AG09319 (cell line): ENCODE measurements at places on chromosomes 7 and 10.

DNA sequence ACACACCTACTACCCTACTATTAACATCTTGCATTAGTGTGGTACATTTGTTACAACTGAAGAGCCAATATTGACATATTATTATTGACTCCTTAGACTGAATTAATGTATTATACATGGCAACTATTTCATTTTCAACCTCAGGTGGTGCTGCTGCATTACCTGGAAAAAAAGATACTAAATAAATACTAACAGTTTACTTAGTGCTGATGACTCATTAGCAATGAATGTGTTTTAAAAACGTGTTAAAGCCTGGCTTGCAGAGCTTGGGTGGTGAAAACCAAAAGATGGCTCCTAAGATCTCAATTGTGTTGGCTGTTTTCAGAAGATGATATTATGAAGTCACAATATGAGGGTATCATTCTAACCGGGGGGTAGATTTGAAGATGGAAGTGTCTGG, 34.8 kb downstream of the CFAP43 start:
- DNase-seq = no peak

GRCh38 chr7:118312966-118313365, 88.5 kb downstream of the ANKRD7 start:
- no peak for DNase-seq

DNA sequence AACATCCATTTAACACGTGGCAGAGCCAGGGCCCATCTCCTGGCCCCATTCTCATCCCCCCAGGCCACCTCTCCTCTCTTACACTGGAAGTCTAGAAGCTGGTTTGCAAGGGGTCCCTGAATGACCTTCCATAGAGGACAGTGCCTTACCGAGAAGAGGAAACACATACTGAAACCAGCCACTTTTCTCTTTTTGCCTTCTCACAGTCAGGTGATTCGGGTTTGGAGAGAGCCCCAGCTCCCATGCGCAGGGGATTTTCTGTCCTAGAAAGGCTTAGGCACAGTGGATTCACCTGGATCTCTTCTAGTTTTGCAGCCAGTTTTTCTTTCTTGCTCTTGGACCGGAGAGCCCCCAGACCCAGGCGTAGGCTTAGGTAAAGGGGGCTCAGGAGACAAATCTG, 334.1 kb upstream of the C7orf33 start:
- no peak for DNase-seq

DNA sequence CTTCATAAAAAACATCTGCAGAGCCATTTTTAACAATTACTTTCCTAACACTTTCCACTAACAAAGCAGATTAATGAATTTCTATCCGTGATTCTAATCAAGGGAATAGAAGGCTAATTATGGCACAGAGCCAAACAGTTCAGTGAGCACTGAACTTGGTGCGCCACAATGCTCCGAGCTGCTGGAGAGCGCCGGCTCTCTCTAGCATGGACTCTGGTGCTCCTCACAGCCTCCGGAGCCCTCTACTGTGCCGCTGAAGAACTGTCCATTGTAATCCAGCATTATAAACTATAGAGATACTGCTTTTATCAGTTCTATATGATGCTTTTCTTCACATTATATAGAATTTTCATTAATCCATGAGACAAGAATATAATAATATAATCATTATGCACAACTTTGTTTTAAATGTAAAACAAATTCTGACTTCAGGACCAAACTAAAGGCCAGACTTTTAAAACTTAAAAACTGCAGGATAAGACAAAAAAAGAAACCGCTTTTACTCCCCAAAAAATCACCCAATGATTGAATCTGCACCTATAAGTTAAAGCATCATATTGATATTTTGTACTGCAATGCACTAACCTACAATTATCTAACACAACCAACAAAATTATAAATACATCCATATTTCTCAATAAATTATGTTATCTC, 123.6 kb downstream of the RNF32 start:
- DNase-seq = peak; percentile 37

DNA sequence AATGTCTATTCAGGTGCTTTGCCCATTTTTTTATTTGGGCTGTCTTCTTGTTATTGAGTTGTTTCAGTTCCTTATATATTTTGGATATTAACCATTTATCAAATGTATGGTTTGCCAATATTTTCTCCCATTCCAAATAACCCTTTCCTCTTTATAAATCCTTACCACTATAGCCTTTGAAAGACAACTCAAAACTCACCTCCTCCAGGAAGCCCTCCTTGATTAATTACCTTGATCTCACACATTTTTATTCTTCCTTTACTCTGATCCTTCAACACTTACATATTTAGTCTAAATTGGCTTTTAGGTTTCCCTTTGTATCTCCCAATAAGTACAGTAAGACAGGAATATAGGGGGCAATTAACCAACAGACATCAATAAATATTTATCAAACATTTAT, 42.9 kb downstream of the NRCAM start:
- no peak for DNase-seq

DNA sequence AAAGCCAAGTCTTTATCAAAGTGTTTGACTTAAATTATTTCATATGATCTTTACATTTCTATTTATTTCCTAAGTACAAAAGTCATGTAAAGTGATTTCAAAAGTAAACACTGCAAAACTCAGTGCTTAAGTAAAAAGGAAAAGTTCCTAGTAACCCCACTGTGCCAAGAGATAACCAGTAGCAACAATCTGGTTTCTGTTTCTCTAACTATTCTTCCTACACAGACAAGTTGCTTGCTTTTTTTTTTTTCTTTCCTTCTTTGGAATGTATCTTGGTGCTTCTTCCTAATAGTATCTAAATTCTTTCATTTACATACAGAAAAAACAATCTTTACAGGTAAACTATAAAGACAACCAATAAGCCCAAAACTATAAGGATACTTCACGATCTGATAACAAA, 3.1 kb downstream of the JCAD start:
- no peak for DNase-seq

- DNase-seq = no peak
Measured at GRCh38 chr7:45601094-45601493, 26.9 kb downstream of the ADCY1 start.

DNA sequence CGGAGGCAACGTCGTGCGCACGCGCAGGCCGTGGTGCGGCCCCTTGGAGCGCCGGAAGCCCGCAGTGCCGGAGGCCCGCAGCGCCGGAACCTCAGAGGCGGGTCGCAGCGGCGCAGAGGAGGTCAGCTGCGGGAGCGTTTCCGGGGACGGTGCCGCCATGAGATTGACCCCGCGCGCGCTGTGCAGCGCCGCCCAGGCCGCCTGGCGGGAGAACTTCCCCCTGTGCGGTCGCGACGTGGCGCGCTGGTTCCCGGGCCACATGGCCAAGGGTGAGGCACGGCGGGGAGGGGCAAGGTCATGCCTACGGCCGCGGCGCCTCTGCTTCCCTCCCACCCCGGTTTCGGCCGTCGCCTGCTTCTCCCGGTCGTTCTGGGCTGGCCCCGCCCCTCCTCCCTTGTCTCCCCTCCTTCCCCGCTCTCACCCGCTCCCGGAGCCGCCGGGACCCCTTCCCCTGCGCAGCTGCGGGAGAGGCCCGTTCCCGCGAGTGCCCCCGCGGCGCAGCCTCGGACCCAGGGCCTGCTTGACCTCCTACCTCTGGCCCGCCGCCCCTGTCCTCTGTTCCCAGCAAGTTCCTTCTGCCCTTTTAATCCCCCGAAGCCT, at the start of gene MTG1:
TSS of gene MTG1 (plus strand) at position 94 of the 600 bp plus-strand sequence. CDS start at position 158, 64 bp downstream.
- DNase-seq = peak; percentile 73

GRCh38 chr10:98628206-98628605, 181.5 kb upstream of the HPS1 start:
- no peak for DNase-seq

GRCh38 chr7:94666879-94667587, 11.1 kb upstream of the SGCE start:
- DNase-seq = no peak

DNA sequence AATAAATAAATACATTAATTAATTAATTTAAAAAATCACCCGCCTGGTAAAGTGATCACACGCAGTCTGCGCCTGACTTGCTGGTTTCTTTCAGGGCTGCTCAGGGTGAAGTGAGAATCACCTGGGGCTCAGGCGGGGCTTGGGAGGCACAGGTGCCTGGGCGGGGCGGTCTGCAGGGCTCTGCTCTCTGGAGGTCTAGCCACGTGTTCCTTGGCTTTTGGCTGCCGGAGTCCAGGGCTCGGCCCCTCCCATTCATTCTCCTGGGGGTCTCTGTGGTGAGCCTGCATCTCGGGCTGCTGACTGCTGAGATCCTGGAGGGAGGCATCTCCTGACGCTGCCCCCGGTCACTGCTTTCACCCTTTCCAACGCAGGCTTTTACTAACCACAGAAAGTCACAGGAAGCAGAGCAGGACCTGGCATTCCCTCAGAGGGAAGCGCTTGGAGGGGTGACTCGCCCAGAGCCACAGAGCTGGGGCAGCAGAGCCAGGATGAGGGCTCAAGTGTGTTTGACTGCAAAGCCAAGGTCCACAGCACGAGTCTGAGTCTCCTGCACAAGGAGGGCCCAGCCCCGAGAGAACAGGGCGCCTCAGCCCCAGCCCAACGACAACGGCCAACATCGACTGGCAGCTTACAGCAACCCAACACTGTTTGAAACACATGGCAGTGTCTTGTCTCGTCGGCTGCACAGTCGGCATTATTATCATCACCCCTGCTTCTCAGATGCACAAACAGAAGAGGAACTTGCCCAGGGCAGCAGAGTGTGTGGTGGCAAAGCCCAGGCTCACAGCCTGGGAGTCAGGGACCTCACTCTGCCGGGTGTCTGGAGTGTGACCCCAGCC, 22.4 kb upstream of the MNX1 start:
- no peak for DNase-seq

DNA sequence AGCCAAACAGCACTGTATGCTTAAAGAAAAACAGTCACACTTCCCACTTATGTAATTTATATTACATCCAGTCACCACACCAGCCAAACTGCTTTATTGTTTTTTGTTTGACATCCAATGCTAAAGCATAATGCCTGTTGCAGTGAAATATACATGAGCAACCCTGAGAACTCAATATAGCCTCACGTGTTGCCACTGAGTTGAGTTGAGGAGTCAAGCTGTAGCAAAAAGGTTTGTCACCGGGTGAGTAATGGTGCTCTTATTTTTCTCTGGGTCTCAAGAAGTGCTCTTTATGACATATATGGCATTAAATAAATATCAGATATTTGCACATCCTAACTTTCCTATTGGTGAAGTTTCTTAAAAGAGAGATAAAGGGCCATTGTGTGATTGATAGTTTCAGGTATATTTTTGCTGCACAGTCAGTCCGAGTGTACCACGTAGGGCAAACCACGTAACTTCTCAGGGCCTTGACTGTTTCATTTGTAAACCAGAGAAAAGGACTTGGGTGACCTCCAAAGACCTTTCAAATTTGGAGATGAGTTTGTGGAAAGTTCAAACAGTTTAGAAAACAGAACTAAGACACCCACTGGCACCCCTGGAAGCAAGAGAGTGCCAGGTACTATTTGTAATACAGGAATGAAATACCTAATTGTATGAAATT, 168.5 kb downstream of the CFTR start:
- DNase-seq = no peak

GRCh38 chr7:49763791-49764190, 9.6 kb upstream of the VWC2 start:
- DNase-seq = no peak

DNA sequence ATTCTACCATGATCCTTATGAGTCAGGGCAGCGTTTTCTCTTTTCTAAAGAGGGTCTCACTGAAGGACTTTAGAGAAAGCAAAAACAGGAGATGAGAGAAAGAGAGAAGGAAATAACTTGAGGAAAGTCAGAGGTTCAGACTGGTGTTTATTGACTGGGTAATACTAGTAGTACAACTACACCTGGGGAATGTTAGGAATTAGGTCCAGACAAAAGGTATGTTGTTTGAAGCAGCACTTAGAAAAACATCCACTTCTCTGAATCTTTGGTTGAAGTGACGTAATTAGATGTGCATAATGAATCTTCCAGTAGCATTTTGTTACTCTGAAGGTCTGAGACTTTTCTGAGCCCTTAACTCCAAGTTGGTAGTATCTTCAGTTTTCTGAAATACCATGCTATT, 380.3 kb upstream of the LRGUK start:
- DNase-seq = no peak

GRCh38 chr10:76885816-76886215, 751.8 kb downstream of the KCNMA1 start:
- no peak for DNase-seq

- no peak for DNase-seq
Measured at GRCh38 chr10:74983383-74983782, 128.1 kb upstream of the SAMD8 start.

- no peak for DNase-seq
Measured at GRCh38 chr10:119365773-119366599, 158.6 kb downstream of the GRK5 start.

- DNase-seq = no peak
Measured at GRCh38 chr10:120711860-120712259, 139.3 kb upstream of the WDR11 start.

- no peak for DNase-seq
Measured at GRCh38 chr10:33249659-33250345, 84.7 kb downstream of the NRP1 start.

- no peak for DNase-seq
Measured at GRCh38 chr10:130557181-130557845, 421.1 kb downstream of the GLRX3 start.

GRCh38 chr7:105141068-105141467, 127.1 kb downstream of the KMT2E start:
- DNase-seq = peak; percentile 10

GRCh38 chr10:110446954-110447608, 50.6 kb upstream of the DUSP5 start:
- peak; percentile 35 for DNase-seq

DNA sequence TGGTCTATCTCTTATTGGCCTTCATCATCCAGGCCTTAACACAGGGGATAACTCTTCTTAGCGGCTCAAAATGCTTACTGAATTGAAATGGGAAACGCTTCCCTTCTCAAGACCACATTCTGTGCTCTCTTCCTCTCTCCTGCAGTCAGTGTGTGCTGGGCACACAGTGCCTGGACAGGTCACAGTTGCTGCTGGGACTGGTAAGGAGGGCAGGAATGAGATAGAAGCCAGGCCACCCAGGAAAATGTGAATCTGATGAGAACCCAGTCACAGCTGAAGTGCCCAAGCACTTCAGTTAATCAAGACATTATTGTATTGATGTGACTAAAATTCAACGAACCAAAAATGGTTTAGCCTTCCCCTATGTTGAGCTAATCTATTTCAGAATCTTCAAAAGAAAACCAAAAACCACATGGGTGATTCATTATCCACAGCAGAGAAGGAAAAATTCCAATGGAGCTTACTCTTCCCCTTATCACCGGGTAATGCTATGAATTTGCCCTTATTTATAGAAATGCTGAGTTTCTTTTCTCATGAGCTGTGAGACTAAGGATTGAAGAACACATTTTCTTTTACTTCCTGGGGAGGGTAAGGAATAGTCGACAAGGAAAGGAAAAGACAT, 41.2 kb upstream of the PLPP4 start:
- DNase-seq = no peak

DNA sequence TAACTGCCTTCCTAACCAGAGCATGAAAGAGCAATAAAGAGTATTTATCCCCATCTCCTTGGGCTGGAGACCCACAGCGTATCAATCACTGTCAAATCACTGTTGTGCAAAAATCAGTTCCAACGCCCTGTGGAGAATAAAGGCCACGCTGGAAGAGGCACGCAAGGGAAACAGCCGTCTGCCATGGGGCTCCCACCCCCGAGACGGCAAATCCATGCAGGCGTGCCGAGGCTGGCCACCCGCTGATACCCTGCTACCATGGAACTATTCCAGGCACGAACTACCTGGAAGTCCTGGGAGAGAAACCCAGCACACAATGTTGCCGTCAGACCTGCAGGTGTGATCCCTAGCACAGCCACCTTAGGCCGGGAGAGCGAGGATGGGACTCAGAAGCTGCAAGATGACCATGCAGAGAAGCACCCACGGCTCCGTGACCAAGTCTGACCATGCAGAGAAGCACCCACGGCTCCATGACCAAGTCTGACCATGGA, 185.3 kb downstream of the DIP2C start:
- no peak for DNase-seq
